ENCODE measurements at places on chromosomes 6 and 20.

GRCh38 chr20:21004386-21005076 lies 101.6 kb downstream of the LINC00237 start:
- H3K27me3 ChIP-seq = no peaks in the 10 kb centered on the region
- no peak for ATAC-seq
- H3K4me3 ChIP-seq = no peak overlapping the region
- no peak overlapping the region for H3K27ac ChIP-seq

GRCh38 chr6:34524499-34524898 lies 31.6 kb downstream of the SPDEF start:
- no peaks in the 10 kb centered on the region for H3K36me3 ChIP-seq
- H3K27me3 ChIP-seq = no peaks in the 10 kb centered on the region
- no peak overlapping the region for H3K4me3 ChIP-seq
- H3K4me1 ChIP-seq = no peaks in the 10 kb centered on the region

DNA sequence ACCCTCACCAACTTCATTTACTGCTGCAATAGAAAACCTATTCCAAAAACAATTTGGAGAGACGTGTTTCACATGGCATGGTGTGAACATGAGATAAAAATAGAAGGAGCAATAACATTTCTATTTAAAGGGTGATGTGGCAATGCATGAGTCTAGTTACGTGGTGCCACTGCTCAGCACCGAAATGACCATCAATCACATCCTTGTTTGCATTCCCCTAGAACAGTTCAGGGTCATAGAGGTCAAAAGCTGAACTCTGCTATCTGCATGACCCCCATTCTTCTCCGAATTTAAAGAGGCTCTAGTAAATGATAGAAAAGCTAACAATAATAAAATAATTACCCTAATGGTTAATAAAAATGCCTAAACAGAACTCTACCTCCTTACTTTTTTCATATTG lies 29.5 kb downstream of the ROS1 start:
- no peak for ATAC-seq
- no peak overlapping the region for H3K27ac ChIP-seq

GRCh38 chr6:116035616-116036015 lies 25.1 kb downstream of the FRK start:
- no peaks in the 10 kb centered on the region for H3K27me3 ChIP-seq
- no peaks in the 10 kb centered on the region for H3K4me1 ChIP-seq
- ATAC-seq = no peak

- H3K27ac ChIP-seq = no peak overlapping the region
- H3K4me3 ChIP-seq = no peak overlapping the region
- peaks cover under 1% of the 10 kb centered on the region for H3K36me3 ChIP-seq
- H3K4me1 ChIP-seq = peaks cover 12% of the 10 kb centered on the region
- ATAC-seq = no peak
Observed at GRCh38 chr6:7721649-7722048, 4.2 kb upstream of the BMP6 start.

- no peak for ATAC-seq
- no peak overlapping the region for H3K4me3 ChIP-seq
- H3K27me3 ChIP-seq = no peaks in the 10 kb centered on the region
Observed at GRCh38 chr6:56399672-56400263, 152.4 kb upstream of the COL21A1 start.

GRCh38 chr6:1228754-1229191 lies 83.1 kb upstream of the FOXQ1 start:
- no peak overlapping the region for H3K27ac ChIP-seq
- H3K36me3 ChIP-seq = no peaks in the 10 kb centered on the region
- peaks cover 28% of the 10 kb centered on the region for H3K27me3 ChIP-seq
- H3K4me1 ChIP-seq = no peaks in the 10 kb centered on the region
- no peak overlapping the region for H3K4me3 ChIP-seq
- ATAC-seq = no peak

- peaks cover 12% of the 10 kb centered on the region for H3K4me1 ChIP-seq
- H3K27me3 ChIP-seq = peaks cover 9% of the 10 kb centered on the region
- no peak overlapping the region for H3K4me3 ChIP-seq
- no peak overlapping the region for H3K27ac ChIP-seq
- no peak for ATAC-seq
Observed at GRCh38 chr20:19964289-19965265, 52.6 kb upstream of the NAA20 start.

Data from stimulated activated memory B cell treated with anti-CD40 and anti-IgM and Interleukin-4, amounts not matched to agents 10 μg/mL and 1 μg/mL and 100 μg/mL, for 72 hours (primary cell).